ENCODE measurements at places on chromosomes 12 and 14. TPM values are rescaled to one million over a fixed set of nuclear protein-coding genes. Genes with fewer than 3 reads are reported as not detected.

PROX2 gene
- not detected for total RNA-seq

OTX2 gene
- 17.1 TPM for total RNA-seq

NXPH4 gene
- total RNA-seq, result 4.4 TPM

SMIM41 gene
- total RNA-seq, result not detected
